Right atrium auricular region (tissue), 2 donors: ENCODE measurements at places on chromosomes 13 and 19. TPM values are rescaled to one million over a fixed set of nuclear protein-coding genes. Genes with fewer than 3 reads are reported as not detected.

PPAN gene
- total RNA-seq: 23.2 TPM

ADPRHL1 gene
- 222 TPM for total RNA-seq

ENOX1 gene
- 2.4 TPM for total RNA-seq

GPR12 gene
- not detected for total RNA-seq

DCT gene
- 0.11 TPM for total RNA-seq

TMC4 gene
- total RNA-seq: 1.7 TPM

CAMSAP3 gene
- 0.26 TPM for total RNA-seq

GRCh38 chr13:39561971-39562370 is 41.0 kb downstream of the LHFPL6 start:
- no peak overlapping the region for H3K27ac ChIP-seq
- no peak for DNase-seq

DNA sequence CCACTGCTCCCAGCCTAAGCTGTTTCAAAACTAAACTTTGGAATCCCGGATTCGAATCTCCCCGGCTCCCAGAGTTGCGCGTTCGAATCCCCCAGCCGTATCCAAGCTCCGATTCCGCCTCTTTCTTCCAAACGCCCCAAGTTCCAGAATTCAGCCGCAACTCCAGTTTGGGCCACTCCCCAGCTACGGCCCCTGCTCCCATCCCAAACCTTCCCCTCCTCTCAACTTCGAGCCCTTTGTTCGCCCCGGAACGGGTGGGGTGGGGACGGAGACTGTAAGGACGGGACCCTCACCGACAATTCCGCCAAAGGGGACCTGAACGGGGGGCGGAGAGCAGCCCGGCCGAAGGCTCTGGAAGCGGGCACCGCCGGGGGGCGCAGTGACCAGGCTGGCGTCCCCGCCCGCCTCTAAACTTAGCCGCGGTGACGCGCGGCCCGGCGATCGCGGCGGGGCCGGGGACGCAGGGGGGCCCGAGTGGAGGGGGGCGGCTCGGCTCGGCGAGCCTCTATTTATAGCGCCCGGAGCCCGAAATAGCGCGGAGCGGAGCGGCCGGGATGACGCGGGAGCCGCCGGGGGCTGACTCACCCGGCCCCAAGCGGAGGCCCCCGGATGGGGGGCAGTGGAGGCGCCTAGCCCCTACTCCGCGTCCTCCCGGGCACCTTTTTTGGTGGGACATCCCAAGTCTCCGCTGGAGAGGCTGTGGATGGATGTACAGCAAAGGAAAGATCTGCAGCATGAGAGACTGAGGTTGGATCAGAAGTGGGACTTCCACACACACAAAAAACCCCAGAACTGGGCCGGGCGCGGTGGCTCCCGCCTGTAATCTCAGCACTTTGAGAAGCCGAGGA is 4.9 kb upstream of the ERCC1 start:
- H3K36me3 ChIP-seq: no peaks in the 10 kb centered on the region
- peak overlapping the region; percentile 93 for H3K27ac ChIP-seq
- no peaks in the 10 kb centered on the region for H3K27me3 ChIP-seq
- no peak for DNase-seq
- no peaks in the 10 kb centered on the region for H3K4me1 ChIP-seq

GRCh38 chr19:49663224-49663623 is 2.4 kb downstream of the IRF3 start:
- no peak overlapping the region for H3K4me3 ChIP-seq
- no peaks in the 10 kb centered on the region for H3K4me1 ChIP-seq
- no peak for DNase-seq
- peaks cover 45% of the 10 kb centered on the region for H3K36me3 ChIP-seq

DNA sequence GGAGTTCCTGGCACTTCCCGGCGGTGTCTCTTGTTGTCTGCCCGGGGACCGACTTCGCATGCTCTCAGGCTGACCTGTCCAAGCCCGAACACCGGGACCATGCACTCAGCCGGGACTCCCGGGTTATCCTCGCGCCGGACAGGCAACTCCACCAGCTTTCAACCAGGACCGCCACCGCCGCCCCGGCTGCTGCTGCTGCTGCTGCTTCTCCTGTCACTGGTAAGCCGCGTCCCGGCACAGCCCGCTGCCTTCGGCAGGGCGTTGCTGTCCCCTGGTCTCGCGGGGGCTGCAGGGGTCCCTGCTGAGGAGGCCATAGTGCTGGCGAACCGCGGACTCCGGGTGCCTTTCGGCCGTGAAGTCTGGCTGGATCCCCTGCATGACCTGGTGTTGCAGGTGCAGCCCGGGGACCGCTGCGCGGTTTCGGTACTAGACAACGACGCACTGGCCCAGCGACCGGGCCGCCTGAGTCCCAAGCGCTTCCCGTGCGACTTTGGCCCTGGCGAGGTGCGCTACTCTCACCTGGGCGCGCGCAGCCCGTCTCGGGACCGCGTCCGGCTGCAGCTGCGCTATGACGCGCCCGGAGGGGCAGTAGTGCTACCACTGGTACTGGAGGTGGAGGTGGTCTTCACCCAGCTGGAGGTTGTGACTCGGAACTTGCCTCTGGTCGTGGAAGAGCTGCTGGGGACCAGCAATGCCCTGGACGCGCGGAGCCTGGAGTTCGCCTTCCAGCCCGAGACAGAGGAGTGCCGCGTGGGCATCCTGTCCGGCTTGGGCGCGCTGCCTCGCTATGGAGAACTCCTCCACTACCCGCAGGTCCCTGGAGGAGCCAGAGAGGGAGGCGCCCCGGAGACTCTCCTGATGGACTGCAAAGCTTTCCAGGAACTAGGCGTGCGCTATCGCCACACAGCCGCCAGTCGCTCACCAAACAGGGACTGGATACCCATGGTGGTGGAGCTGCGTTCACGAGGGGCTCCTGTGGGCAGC is 661 bp downstream of the FREM2 start:
- no peaks in the 10 kb centered on the region for H3K36me3 ChIP-seq
- H3K27ac ChIP-seq: no peak overlapping the region

- no peak for DNase-seq
- peaks cover 3% of the 10 kb centered on the region for H3K4me1 ChIP-seq
- no peaks in the 10 kb centered on the region for H3K36me3 ChIP-seq
- no peak overlapping the region for H3K27ac ChIP-seq
Measured at GRCh38 chr19:768424-768823, 17.5 kb downstream of the MISP start.

GRCh38 chr13:45721203-45721731 is 19.1 kb downstream of the CBY2 start:
- no peaks in the 10 kb centered on the region for H3K36me3 ChIP-seq
- H3K27me3 ChIP-seq: no peaks in the 10 kb centered on the region
- peak; percentile 28 for DNase-seq
- H3K4me1 ChIP-seq: no peaks in the 10 kb centered on the region
- no peak overlapping the region for H3K27ac ChIP-seq
- H3K4me3 ChIP-seq: no peak overlapping the region

DNA sequence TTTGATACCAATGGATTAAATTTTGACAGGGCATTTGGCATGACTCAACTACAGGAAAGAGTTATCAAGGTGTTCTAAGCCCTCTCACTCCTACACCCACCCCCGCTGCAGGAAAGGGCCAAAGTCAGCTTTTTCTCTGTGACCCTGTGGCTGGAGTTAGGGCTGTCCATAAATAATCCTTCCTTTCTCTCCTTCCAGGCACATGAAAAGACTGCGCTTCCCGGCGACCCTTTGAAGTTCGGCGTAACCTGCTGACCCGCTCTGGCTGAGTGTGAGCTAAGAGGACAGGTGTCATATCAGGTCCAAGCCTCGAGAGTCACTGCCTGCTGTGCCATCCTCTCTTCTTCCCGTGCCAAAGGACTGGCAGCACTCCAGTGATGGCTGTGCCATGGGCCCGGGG is 25.6 kb downstream of the ZNF114 start:
- no peak for DNase-seq
- peaks cover 9% of the 10 kb centered on the region for H3K4me1 ChIP-seq
- H3K27me3 ChIP-seq: no peaks in the 10 kb centered on the region
- H3K4me3 ChIP-seq: no peak overlapping the region

DNA sequence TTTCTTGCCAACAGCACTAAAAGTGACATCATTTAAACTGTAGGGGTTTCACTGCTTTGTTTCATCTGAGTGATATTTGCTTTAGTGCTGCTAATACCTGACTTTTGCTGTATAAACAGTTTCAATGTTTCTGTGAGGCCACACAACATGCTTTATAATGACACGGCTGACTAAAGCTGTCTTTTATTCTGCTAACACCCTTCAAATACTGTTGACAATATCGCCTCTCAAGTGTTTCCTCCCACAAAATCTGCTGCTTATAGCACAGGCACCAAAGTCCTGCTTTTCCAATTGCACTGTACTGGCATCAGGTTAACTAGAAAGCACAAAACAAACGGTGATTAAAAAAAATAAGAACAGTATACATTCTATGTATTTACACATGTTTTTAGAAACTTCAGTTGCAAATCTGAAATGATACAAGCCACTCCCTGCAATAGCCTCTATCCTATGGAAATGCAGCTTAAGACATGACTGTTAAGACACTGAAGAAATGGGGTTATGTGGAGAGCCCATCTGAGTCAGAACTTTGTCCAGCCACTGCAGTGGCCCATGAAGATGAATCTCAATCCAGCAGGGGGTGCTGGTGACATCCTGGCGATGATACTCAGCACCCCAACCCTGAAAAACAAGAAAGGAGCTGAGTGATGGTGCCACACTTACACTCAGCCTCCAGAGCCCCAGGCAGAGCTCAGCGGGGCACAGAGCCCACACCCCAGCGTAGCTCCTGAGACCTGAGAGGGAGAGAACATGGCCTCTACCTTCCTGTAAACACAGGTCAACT is 29.4 kb downstream of the RFXAP start:
- no peaks in the 10 kb centered on the region for H3K27me3 ChIP-seq
- peaks cover 12% of the 10 kb centered on the region for H3K36me3 ChIP-seq
- no peak overlapping the region for H3K4me3 ChIP-seq
- H3K4me1 ChIP-seq: no peaks in the 10 kb centered on the region

DNA sequence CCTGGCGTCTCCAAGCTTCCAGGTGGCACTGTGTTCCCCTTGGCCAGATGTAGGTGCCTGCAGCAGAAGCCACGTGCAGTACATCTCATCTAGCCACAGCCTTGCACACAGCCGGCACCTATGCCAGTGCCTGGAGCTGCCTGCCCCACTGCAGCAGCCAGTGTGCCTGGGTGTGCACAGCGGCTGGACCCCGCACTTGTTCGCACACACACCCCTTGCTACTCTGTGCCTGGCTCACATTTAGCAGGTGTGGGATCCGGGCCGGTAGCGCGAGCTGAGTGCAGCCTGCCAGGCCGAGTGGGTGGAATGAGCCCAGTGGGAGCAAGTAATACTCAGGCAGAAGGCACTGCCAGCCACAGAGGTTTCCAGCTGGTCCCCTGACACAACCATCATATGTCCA is 26.9 kb upstream of the RBM26 start:
- no peak overlapping the region for H3K27ac ChIP-seq
- H3K4me3 ChIP-seq: no peak overlapping the region
- DNase-seq: no peak
- no peaks in the 10 kb centered on the region for H3K4me1 ChIP-seq
- H3K36me3 ChIP-seq: no peaks in the 10 kb centered on the region

DNA sequence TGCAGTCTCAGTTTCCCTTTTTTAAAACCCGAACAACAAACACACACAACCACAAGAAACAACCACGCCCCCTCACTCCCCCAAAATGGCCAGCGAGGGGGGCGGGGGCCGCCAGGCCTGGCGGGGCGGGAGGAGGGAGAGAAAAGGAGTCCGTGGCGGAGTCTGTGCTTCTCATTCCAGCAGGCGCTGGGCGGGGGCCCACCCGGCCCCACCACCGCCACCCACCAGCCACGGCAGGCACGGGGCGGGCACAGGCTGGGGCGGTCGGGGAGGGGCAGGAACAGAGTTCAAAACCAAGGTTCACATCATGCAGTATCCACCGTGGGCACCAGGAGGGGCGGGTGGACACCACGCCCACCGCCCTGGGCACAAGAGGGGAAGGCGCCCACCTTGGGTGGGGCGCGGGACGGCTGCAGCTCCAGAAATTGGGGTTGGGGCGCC is 12.9 kb downstream of the DPF1 start:
- H3K27me3 ChIP-seq: peaks cover 10% of the 10 kb centered on the region
- DNase-seq: no peak
- no peak overlapping the region for H3K27ac ChIP-seq
- H3K4me1 ChIP-seq: peaks cover 27% of the 10 kb centered on the region
- peak overlapping the region; percentile 31 for H3K4me3 ChIP-seq

DNA sequence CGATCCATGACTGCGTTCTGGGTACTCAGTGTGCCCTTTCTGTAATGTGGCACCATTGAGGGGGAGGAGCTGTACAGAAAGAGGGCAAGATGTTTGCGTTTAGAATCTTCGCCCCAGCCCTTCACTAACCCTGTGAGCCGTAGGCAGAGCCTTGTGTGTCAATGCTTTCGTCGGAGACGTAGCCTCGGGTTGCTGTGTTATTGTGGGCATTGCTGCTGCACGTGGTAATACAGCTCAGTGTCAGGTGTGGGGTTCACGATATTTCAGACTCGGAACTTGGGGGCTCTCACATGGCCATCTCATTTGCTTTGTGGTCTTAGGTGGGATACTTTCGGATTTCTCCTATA is 6.1 kb downstream of the RPS9 start:
- DNase-seq: no peak
- H3K27ac ChIP-seq: peak overlapping the region; percentile 57
- H3K4me3 ChIP-seq: no peak overlapping the region
- H3K36me3 ChIP-seq: peaks cover 66% of the 10 kb centered on the region

DNA sequence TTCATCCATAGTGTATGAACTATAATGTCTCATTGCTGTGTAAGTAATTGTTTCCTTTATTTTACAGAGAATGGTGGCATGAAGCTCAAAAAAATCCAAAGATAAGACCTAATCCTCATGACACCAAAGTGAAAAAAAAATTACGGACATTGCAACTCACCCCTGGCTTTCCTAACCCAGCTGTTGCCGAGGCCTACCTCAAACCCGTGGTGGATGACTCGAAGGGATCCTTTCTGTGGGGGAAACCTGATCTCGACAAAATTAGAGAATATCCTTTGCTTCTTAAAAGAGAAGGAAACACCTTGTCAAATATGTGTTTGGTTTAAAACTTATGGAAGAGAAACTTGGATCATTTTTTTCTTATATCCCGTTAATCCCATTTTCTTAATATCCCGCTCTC is 26.3 kb downstream of the ERCC5 start:
- H3K4me1 ChIP-seq: no peaks in the 10 kb centered on the region
- H3K4me3 ChIP-seq: no peak overlapping the region
- no peak overlapping the region for H3K27ac ChIP-seq
- H3K27me3 ChIP-seq: no peaks in the 10 kb centered on the region

DNA sequence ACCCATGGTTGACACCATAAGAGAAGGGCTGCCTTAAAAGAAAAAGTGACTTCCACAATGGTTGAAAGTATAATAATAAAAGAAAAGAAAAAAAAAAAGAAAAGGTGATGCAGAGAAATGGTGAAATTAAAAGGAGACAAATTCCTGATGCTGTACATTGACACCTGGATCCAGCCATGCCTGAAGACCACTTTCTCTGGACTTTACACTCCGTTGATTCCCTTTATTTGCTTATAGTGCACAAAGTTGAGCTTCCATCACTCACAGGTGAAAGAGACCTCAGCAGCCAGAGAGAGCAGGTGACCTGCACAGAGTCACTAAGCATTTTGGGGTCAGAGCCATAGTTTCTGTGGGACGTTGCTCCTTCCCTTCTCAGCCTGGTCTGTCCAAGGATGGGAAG is 12.2 kb upstream of the OR10H5 start:
- DNase-seq: no peak
- H3K4me1 ChIP-seq: no peaks in the 10 kb centered on the region
- H3K36me3 ChIP-seq: no peaks in the 10 kb centered on the region
